ENCODE measurements at places on chromosomes 1 and 21.
A peak's percentile ranks its signal among the peaks of the same experiment; 100 is the strongest.

- DNase-seq, result no peak
- no peaks in the 10 kb centered on the region for H3K36me3 ChIP-seq
- H3K4me1 ChIP-seq, result no peaks in the 10 kb centered on the region
- no peak overlapping the region for H3K4me3 ChIP-seq
Observed at GRCh38 chr1:224859651-224860050, 69.8 kb upstream of the DNAH14 start.

DNA sequence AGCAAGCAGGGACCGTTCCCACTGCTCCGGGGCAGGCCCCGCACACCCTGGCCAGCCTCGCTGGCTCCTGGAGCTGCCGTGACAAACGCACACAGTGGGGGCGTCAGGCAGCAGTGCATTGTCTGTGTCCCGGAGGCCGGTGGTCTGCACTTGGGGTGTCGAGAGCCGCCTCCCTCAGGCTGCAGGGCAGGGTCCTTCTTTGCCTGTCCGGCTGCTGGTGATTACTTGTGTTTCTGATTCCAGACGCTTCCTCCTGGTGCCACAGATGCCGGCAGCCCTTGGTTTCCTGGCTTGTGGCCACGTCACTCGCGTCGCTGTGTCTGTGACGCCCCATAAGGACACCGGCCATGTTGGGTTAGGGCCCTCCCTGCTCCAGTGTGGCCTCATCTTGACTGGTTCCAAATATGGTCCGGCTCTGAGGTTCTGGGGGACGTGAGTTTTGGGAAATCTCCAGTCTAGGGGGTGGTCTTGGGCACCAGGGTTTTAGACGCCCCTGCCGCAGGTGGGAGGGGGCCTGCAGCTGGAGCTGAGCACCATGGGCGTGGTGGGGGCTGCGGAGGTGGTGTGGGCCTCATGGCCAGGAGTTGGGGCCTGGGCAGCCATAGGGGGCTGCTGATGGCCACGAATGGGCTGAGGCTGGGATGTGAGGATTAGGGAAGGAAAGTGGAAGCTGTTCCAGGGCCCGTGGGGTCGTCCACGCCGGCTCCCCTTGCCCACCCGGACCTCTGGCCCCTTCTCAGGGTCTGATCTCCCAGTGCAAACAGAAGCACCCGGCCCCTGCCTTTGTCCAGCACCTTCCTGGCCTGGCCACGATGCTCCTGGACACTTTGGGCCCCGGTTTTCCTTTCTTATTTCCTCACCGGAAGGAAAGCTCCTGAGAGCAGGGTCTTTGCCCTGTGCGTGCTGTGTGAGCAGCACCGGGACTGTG lies 41.0 kb downstream of the SLX9 start:
- H3K27me3 ChIP-seq, result no peaks in the 10 kb centered on the region
- H3K36me3 ChIP-seq, result no peaks in the 10 kb centered on the region
- no peak overlapping the region for H3K4me3 ChIP-seq
- H3K4me1 ChIP-seq, result no peaks in the 10 kb centered on the region
- 0 out of 2 replicates have a peak overlapping the region, but pooled peaks have one; percentile 15 for H3K27ac ChIP-seq

DNA sequence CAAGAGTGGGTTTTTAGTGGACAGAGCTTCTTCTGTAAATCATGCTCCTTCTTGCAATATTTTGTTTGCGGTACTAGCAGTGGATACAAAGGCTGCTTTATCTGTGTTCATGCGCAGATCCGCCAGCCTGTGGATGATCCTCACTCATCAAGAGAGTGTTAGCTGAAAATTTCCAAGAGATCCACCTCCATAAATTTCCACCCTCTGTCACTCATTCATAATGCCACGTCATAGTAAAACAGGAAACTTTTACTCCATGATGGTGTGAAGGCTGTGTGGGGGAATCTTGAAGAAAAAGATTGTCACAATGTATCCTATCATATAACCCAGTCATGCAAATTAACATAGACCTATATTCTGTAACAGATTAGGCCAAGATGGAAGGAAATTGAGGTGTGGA lies 4.4 kb upstream of the MAPKAPK2 start:
- peaks cover 40% of the 10 kb centered on the region for H3K27me3 ChIP-seq
- H3K36me3 ChIP-seq, result no peaks in the 10 kb centered on the region
- H3K27ac ChIP-seq, result no peak overlapping the region
- H3K4me1 ChIP-seq, result peaks cover 10% of the 10 kb centered on the region
- DNase-seq, result no peak

DNA sequence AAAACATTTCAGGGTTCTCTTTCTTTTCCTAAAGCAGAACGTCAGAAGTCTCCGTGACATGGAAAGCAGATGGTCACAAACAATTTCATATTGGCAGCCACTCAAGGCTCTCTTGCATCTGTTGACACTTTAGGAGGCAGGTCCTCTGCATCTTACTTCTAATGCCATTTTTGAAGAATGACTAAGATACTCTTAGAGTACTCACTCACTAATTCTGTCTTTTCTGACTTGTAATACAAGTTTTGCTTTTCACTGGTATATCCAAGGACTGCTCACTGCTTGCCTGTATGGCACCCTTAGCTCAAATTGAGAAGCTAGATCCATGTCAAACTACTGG lies 68.3 kb downstream of the PRRX1 start:
- H3K4me1 ChIP-seq, result no peaks in the 10 kb centered on the region
- H3K27me3 ChIP-seq, result no peaks in the 10 kb centered on the region
- H3K36me3 ChIP-seq, result no peaks in the 10 kb centered on the region
- no peak for DNase-seq
- no peak overlapping the region for H3K27ac ChIP-seq

DNA sequence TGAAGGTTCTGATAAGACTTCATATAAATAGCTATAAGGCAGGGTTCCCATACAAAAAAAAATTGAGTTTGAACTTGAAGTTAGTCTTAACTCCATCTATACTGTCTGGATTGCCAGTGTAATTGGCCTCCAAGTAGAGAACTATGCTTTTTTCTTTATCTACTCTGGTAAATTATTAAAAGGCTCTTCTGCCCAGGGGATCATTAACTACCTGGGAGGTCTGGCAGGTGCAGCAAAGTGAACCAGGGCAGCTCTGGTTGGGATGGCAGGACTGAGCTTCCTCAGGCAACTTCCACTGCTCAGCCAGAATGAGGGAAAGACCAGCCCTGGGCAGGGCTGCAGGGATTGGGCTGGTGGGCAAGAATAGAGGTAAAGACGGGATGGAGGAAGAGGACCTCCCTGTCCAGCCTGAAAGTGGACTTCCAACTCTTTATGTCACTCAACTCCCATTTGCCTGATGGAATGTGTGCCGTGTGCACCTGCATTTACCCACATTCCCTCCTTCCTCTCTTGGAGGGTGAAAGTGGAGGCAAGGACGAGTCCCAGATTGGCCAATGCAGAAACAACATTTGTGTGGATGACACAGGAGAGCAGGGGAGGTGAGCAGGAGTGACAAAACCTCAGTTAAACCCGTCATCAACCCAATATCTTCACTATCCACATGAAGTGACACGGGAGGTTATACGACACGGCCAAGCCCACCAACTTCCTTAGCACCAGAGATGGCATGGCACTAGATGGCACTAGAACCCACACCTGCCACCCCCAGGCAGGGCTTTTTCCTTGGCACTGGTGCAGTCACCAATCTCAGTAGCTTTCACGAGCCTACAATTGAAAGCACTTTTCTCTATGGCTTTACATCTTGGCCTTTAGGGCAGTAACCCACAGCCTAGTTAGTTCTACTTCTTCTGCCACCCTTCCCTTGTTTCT lies 25.2 kb downstream of the CCN1 start:
- H3K27ac ChIP-seq, result peak overlapping the region; percentile 97
- H3K4me1 ChIP-seq, result peaks cover 45% of the 10 kb centered on the region
- H3K27me3 ChIP-seq, result no peaks in the 10 kb centered on the region
- DNase-seq, result no peak
- no peak overlapping the region for H3K4me3 ChIP-seq
